Ovary (tissue), 10 donors: ENCODE measurements at places on chromosomes 2 and 18.

GRCh38 chr2:133492719-133493380 is 75.4 kb downstream of the NCKAP5 start:
- no peak overlapping the region for H3K4me3 ChIP-seq
- H3K27ac ChIP-seq = no peak overlapping the region
- peaks cover 1% of the 10 kb centered on the region for H3K4me1 ChIP-seq
- no peaks in the 10 kb centered on the region for H3K36me3 ChIP-seq

DNA sequence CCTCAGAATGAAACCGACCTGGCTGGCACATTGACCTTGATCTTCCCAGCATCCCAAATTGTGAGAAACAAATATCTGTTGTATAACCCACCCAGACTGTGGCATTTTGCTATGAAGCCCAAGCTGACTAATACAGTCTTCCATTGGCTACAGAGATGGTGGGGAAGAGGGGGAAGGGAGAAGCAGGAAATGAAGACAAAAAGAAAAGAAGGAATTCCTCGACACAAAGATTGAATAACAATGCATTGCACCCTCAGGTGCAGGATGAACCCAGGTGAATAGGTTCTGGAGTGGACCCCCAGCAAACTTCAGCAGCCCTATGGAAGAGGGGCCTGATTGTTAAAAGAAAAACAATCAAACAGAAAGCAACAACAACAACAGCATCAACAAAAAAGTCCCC is 270.7 kb downstream of the FSIP2 start:
- DNase-seq = no peak
- no peak overlapping the region for H3K27ac ChIP-seq
- no peaks in the 10 kb centered on the region for H3K4me1 ChIP-seq
- H3K36me3 ChIP-seq = no peaks in the 10 kb centered on the region
- H3K27me3 ChIP-seq = no peaks in the 10 kb centered on the region

DNA sequence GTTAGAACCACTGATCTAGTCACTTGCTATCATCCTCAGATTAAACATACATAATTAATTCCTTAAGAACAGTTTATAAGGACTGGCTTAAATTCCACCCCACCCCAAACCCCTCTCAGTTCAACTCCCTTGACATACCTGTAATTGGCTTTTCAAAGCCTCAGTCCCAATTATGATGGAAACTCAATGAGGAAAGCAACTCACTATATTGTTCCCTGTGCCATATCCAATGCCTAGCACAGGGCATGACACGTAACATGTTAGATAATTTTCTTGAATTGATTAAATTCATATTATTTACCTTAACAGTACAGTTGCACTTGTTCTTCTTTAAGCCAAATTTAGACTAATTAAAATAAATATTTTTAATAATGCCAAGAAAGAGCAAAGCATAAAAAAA is 465.1 kb upstream of the CHAC2 start:
- H3K4me3 ChIP-seq = no peak overlapping the region
- DNase-seq = no peak
- H3K36me3 ChIP-seq = no peaks in the 10 kb centered on the region
- no peaks in the 10 kb centered on the region for H3K4me1 ChIP-seq

- no peak overlapping the region for H3K4me3 ChIP-seq
- no peaks in the 10 kb centered on the region for H3K4me1 ChIP-seq
- no peak overlapping the region for H3K27ac ChIP-seq
- no peak for DNase-seq
- H3K36me3 ChIP-seq = no peaks in the 10 kb centered on the region
Observed at GRCh38 chr2:129892360-129892759, 87.1 kb upstream of the RAB6C start.

DNA sequence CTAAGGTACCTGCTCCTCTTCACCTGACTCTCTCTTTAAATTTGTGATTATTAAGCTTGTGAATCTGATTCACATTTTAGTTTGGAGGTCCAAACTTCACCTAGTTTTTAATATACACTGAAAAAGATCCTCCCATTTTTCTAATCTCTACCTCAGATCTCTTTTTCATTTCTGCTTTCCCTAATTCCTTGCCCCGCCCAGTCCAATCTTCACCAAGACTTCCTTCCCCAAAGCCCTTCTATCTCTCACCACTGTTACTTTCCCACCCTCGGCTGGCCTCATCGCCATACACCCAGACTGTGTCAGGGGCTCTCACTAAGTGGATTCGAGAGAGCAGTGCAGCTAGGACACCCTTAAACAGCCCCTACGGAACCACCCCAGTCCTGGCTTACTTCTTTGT is 40.0 kb downstream of the LBH start:
- H3K4me3 ChIP-seq = no peak overlapping the region
- H3K27ac ChIP-seq = no peak overlapping the region
- H3K4me1 ChIP-seq = peaks cover 7% of the 10 kb centered on the region

DNA sequence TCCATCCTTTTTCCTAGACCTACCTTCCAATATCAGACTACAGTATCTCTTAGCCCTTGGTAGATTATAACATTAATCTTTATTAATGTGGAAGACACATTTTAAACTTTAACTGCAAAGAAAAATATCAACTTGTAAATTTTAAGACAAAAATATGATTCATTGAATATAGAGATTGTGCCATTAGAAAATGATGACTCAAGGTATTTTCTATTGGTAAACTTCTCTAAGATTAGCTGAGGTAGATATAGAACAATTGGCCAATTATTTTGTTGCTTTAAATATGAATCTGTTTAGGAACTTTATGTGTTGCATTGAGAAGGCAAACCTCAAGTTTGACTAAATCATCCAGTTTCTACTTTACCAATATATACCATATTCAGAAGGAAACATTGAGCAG is 604.7 kb downstream of the CBLN2 start:
- no peaks in the 10 kb centered on the region for H3K27me3 ChIP-seq
- no peak overlapping the region for H3K4me3 ChIP-seq
- no peaks in the 10 kb centered on the region for H3K4me1 ChIP-seq
- DNase-seq = no peak
- no peaks in the 10 kb centered on the region for H3K36me3 ChIP-seq
- no peak overlapping the region for H3K27ac ChIP-seq

GRCh38 chr2:134433979-134434378 is 180.1 kb downstream of the MGAT5 start:
- no peaks in the 10 kb centered on the region for H3K27me3 ChIP-seq
- H3K27ac ChIP-seq = no peak overlapping the region
- H3K4me3 ChIP-seq = no peak overlapping the region
- DNase-seq = no peak

DNA sequence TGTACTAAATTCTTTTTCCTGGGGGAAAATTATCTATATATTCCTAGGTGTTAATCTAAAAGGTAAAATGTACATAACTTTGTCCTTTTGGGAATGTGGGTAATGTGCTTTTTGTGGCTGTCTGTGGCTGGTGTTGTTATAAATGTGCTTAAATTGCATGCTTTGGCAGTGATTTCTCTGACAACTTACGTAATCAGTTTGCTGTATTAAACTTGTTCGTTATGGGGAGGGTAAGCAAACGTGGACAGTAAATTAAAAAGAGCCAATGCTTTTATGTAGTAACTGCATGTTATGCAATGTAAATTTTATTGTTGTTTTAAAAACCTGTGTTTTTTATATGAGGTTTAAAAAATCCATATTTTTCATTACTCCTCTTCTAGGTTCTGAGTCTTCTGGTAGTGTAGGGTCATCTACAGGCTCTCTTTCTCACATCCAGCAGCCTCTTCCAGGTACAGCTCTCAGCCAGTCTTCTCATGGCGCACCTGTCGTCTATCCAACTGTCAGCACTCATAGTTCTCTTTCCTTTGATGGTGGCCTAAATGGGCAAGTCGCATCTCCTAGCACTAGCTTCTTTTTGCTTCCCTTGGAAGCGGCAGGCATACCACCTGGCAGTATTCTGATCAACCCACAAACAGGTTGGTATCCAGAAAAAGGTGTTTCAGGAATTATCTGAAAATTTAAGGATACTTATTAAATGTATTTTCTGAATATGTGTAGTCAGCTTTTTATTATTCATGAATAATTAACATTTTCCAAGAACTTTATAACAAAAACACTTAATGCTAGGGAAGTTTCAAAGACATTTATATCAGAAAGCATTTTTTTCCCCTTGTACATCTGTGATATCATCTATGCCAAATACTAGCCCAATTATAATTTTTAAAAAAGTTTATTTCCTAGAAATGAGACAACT is 100.2 kb upstream of the UBXN4 start:
- H3K27ac ChIP-seq = no peak overlapping the region
- no peaks in the 10 kb centered on the region for H3K27me3 ChIP-seq
- DNase-seq = no peak
- no peaks in the 10 kb centered on the region for H3K36me3 ChIP-seq
- H3K4me1 ChIP-seq = no peaks in the 10 kb centered on the region

- H3K27ac ChIP-seq = no peak overlapping the region
- H3K27me3 ChIP-seq = no peaks in the 10 kb centered on the region
- H3K4me3 ChIP-seq = no peak overlapping the region
- no peaks in the 10 kb centered on the region for H3K4me1 ChIP-seq
Observed at GRCh38 chr18:11179959-11180519, 30.7 kb upstream of the PIEZO2 start.

GRCh38 chr2:65661980-65662653 is 229.7 kb upstream of the SPRED2 start:
- no peaks in the 10 kb centered on the region for H3K27me3 ChIP-seq
- H3K4me1 ChIP-seq = peaks cover 14% of the 10 kb centered on the region
- no peaks in the 10 kb centered on the region for H3K36me3 ChIP-seq
- H3K27ac ChIP-seq = no peak overlapping the region

DNA sequence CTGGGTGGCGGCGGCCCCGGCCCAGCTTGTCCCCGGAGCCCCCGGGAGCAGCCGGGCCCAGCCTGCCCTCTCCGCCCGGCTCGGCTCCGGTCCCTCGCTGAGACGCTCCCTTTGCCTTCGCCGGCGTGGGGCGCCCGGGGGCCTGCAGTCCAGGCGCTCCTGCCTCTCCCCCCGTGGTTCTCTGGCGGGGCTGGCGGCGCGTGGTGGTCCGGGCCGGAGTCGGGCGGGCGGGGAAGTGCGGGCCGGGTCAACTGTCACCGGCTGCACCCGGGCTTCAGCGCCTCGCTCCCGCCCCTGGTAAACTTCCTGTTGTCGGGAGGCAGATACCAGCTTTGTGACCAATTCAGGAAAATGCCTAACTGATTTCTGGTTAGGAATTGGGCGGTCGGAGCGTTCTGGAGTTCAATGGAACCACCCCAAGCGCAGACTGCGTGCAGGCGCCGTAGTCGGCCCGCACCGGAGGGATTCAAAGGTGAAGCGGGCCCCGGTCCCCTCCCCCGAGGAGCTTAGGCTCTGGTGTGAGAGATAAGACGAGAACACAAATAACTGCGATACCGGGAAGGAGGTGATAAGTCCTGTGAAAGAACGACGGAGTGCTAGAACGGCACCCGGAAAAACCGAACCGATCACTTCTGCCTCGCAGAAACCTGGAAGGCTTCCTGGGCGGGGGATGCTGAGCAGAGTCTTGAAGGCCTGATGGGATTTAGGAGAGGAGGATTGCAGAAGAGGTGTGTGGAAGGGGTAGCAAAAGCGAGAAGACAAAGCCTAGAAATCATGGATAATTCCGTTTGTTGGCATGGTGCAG is 891 bp downstream of the CAB39 start:
- H3K4me1 ChIP-seq = peaks cover 8% of the 10 kb centered on the region
- no peaks in the 10 kb centered on the region for H3K27me3 ChIP-seq
- H3K4me3 ChIP-seq = peak overlapping the region; percentile 94
- DNase-seq = peak; percentile 60

GRCh38 chr18:57547260-57547659 is 39.2 kb downstream of the FECH start:
- no peak for DNase-seq
- H3K27ac ChIP-seq = no peak overlapping the region
- H3K36me3 ChIP-seq = no peaks in the 10 kb centered on the region

DNA sequence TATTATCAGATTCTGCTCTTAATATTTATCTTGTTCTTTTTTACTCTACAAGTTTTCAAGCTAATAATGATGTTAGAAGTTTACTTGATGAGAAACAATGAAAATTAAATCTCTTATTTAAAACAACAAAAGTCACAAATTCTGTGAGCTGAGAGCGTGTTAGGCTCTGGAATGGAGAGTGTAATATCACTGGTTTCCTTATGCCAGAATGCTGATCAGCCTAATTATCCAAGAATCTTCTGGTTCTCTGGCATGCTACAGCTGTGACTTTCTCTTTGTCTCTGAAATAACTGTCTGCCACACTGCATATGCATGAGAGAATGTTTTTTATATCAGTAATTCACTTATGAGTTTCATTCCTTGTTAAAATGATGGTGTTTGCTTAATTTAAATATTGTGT is 236.7 kb downstream of the PARD3B start:
- no peaks in the 10 kb centered on the region for H3K36me3 ChIP-seq
- no peak for DNase-seq
- H3K27me3 ChIP-seq = no peaks in the 10 kb centered on the region

DNA sequence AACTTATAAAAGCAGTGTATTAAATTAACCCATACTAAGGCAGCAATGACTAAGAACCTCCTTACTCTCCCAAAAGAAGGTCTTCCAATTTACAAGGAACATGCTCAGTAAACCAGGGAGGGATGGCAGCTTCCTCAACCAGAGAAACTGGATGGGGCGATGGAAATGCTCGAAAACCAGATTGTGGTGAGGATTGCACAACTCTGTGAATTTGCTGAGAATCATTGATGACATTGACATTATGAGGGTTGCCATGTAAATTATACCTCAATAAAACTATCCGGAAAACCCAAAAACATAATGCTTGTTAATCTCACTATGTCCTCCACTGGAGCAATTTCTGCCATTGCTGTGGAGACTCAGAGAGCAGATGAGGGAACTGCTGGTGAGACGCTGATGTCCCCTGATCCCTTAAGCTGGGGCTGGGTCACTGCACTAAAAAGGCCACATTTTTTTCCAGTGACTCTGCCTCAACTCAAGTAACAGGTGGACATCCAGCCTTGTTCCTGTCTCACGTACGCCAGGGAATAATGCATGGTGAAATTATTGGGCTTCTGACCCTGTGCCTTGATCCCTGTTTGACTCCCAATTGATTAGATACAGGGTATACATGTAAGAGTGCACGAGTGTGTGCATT is 288.3 kb downstream of the CYP26B1 start:
- H3K27me3 ChIP-seq = no peaks in the 10 kb centered on the region
- H3K4me1 ChIP-seq = no peaks in the 10 kb centered on the region
- H3K36me3 ChIP-seq = no peaks in the 10 kb centered on the region

GRCh38 chr2:38174646-38175423 is 98.9 kb upstream of the CYP1B1 start:
- H3K4me1 ChIP-seq = peaks cover 8% of the 10 kb centered on the region
- no peak overlapping the region for H3K27ac ChIP-seq
- H3K4me3 ChIP-seq = no peak overlapping the region
- no peaks in the 10 kb centered on the region for H3K27me3 ChIP-seq

- H3K36me3 ChIP-seq = no peaks in the 10 kb centered on the region
- peaks cover 56% of the 10 kb centered on the region for H3K4me1 ChIP-seq
- H3K4me3 ChIP-seq = no peak overlapping the region
- H3K27ac ChIP-seq = peak overlapping the region; percentile 74
- DNase-seq = peak; percentile 61
Observed at GRCh38 chr2:205704127-205704741, 21.9 kb downstream of the NRP2 start.

- no peak for DNase-seq
- no peak overlapping the region for H3K4me3 ChIP-seq
- no peaks in the 10 kb centered on the region for H3K36me3 ChIP-seq
- H3K27ac ChIP-seq = no peak overlapping the region
Observed at GRCh38 chr2:205675861-205676516, 6.3 kb upstream of the NRP2 start.

GRCh38 chr2:30765876-30766470 is 41.3 kb downstream of the CAPN13 start:
- H3K4me1 ChIP-seq = no peaks in the 10 kb centered on the region
- DNase-seq = no peak
- H3K4me3 ChIP-seq = no peak overlapping the region
- no peak overlapping the region for H3K27ac ChIP-seq
- H3K36me3 ChIP-seq = no peaks in the 10 kb centered on the region
- no peaks in the 10 kb centered on the region for H3K27me3 ChIP-seq
